Tongue (tissue), 3 donors: ENCODE measurements at places on chromosomes 12 and 14.

- no peak for DNase-seq
Measured at GRCh38 chr12:19075711-19076340, 53.7 kb upstream of the PLEKHA5 start.

DNA sequence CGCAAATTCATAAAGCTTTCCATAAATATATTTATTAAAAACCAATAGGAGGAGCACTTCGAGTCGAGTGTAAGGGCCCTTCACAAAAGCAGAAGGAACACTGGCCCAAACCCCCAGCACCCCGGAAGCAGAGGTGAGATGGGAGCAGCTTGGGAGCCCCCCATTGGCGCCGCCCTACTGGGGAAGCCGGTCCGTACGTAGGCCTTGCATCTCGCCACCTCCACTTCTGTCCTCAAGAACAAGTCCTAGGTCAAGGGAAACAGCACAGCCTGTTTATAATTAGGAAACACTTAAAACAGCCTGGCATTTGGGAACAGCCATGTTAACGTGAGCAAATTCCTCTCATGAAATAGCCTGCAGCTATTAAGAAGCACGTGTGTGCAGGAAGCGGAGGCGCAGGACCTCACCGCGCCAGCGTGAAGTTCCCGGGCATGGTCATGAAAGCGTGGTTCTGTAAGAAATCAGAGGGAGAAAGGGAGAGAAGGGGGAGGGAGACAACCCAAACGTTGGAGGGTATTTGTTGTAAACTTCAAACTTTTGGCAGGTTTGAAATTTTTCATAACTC, 7.7 kb downstream of the ANKRD9 start:
- no peak for DNase-seq

- no peak for DNase-seq
Measured at GRCh38 chr12:11321980-11322379, 11.7 kb upstream of the PRB4 start.

- DNase-seq = no peak
Measured at GRCh38 chr12:27517546-27517945, 6.5 kb upstream of the PPFIBP1 start.

DNA sequence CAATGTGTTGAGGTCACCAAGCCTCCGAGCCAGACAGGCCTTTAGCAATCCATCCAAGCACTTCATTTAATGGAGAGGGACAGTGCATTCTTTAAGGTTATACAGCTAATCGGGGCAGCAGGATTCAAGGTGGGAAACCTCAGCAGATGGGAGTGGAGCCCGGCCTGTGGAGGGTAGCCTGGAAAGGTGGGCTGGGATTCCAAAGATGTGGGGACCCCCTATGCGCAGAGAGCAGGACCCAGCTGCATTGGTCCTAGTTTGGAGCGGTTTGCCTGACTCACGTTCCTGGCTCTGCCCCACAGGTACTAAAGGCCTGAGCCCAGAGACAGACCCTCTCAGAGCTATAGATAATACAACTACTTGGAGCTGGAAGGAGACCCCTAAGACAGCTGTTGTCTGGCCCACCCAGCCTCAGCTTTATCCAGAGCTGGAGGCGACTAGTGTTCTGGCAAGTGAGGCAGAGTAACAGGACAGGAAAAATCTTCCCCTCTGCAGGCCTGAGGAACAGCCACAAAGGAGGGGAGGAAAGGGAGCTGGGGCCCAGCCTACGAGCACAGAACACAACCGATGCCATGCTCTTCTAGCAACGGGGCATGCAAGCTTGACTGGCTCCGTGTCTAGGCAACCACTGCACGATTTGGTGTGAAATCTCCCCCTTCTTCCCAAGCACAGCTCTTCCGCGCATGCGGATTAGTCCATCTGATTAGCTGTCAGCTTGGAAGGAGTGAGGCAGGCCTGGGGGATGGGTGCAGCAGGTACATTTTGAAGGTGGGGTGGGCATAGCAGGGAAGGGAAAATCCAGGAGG, 1.1 kb upstream of the MYH7 start:
- peak; percentile 69 for DNase-seq

DNA sequence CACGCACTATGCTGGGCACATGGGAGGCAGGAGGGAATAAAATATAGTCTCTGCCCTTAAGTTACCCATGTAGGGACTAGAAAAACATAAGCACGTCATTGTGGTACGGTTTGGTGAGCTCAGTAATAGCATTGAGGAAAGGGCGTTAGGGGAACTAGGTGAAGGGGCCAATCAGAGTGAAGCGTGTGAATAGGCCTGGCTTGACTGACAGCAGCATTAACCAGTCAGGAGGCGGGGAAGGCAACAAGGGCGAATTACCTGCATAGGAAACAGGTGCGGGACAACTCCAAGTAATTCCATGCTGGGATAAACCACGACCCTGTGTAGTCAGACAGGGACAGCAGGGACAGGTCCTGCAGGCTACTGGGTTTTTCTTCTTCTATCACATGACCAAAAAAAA, 107.7 kb downstream of the UNC79 start:
- no peak for DNase-seq

DNA sequence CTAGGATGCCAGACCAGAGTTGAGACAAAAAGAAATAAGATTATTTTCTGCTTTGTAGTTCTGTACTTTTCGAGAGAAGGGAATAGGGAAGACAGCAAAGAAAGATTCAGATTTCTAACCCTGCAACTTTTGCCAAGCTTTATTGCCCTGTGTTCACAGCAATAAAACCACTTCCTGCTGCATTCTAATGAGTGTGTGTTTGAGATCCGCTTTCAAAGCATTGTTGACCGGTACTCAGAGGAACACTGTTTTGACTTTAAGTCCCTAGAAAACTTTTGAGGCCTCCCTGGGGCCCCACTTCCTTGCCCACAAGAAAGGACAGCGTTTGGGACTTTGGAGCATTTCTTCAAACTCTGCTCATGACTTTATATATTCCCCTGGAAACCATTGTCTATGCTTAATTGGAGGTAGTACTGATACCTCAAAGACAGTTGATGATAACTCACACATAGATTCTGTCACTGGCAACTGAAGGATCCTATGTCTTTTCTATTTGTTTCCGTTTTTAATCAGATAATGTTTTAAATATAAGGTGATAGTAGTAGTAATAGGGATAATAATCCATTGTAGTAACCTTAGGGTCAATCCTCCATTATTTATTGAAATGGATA, 1.3 kb downstream of the RNASE6 start:
- no peak for DNase-seq

DNA sequence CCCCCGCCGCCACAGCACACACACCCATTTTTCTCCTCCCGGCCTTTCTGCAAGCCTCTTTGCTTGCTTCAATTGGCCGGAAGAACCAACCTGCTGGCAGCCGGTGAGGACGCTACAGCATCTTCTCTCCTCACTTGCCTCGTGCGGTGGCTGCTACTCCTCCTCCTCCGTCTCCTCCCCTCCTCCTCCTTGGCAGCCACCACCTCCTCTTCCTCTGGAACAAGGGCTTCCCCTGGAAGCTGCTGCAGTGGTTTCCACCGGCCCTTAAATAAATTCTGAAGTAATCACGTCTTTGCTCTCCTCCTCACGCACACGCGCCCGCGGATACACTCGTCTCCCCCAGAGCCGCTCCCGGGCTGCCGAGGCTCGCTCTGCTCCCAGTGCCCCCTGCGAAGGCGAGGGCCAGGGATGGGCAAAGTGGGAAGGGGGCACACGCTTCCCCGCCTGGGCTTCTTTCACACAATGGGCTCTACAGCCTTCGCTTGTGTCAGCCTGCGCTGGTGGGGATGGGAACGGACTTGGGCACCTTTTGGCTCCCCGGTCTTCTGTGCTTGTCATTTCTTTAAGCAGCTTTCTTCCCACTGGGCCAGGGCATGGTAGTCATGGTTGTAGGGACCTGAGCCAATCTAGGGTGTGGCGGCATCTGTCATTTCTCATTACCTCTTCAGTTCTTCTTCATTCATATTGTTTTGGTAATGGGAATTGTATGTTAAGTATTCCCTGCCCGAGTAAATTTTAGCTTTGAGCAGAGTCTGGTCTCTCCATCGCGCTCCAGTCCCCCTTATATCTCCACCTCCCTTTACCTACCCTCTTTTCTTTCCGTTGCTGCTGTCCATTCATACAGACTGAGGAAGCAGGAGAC, at the start of gene PPFIA2:
TSS of gene PPFIA2 (minus strand) at position 161 of the 862 bp plus-strand sequence.
- DNase-seq = peak; percentile 70

- no peak for DNase-seq
Measured at GRCh38 chr14:95739356-95739755, 25.4 kb upstream of the TCL1A start.

DNA sequence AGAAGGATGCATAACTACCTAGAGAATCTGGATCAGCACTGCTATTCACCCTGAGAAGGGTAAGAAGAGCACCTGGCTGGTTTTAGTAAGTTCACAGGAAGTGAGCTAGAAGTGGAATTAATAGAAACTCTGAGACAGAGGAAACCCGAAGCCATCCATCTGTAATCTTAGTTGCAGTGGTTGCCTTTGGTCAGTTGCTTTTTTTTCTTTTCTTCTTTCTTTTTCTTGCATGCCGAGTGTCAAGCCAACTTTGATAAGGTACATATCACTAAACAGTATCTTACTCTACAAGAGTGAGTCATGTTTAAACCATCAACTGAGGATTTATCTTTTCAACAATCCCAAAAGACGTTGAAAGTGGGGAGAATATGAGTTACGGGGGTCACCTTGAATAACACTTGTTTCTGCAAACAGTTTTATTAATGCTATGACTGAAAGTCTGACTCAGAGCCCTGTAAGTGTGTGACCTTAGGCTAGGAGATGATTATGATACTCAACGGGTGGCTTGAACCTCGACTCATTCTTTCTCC, 26.7 kb downstream of the C12orf75 start:
- no peak for DNase-seq

DNA sequence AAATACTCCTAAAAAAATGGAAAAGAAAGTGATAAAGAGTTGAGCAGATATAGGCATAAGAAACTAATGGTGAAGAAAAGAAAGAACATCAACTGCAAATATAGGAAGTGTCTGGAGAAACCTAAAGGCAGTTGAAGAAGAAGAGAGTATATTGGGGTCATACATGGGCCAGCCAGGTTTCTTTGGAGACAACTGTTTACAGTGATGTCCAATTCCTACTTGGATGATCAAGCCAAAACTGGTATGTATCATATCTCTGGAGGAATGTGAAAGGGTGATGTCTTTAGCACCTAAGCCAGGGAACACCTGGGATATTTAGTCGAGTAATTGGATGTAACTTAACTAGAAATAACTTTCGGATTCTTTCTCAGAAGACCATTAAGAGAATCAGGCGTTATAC, 129.3 kb upstream of the FLRT2 start:
- no peak for DNase-seq

- DNase-seq = no peak
Measured at GRCh38 chr12:66243911-66244310, 54.9 kb downstream of the IRAK3 start.

DNA sequence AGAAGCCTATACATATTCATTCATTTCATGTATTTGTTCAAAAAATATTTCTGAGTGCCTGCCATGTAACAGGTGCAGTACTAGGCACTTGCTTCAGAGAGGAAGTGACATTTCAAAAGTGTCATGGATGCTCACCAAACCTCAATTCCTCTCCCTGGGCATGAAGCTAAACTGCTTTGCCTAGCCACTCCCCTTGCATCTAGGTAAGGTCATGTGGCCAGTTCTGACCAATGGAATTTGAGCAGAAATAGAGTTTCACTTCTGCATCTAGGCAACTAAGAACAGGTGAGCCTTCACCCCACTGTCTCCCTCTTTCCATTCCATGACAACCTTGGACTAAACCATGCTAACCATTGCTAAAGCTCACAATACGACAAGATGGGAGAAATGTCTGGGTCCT, 27.6 kb downstream of the TC2N start:
- DNase-seq = no peak

GRCh38 chr12:29228474-29229157, 79.5 kb downstream of the FAR2 start:
- DNase-seq = no peak

GRCh38 chr14:63770187-63770807, 42.4 kb upstream of the SGPP1 start:
- DNase-seq = peak; percentile 64

- DNase-seq = peak; percentile 7
Measured at GRCh38 chr12:64273527-64274403, 51.7 kb upstream of the KICS2 start.

DNA sequence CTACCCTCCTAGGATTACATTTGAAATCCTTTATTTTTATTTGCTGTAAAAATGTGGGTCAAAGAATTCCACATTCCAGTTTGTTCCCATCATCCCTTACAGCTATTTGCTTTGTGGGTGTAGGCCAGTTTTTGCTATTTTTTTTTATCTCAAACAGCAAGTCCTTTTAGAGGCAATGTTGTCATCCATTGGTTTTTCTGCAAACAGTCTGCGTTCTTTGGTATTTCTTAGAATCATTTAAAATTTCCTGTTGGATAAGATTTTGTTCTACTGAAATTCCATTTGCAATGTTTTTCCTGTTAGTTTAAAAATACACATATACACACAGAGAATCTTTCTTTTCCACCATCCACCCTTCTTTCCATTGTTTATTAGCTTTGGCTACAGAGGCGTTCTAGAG, 53.3 kb upstream of the STK38L start:
- peak; percentile 41 for DNase-seq

GRCh38 chr12:22014783-22015144, 31.3 kb upstream of the CMAS start:
- DNase-seq = no peak

DNA sequence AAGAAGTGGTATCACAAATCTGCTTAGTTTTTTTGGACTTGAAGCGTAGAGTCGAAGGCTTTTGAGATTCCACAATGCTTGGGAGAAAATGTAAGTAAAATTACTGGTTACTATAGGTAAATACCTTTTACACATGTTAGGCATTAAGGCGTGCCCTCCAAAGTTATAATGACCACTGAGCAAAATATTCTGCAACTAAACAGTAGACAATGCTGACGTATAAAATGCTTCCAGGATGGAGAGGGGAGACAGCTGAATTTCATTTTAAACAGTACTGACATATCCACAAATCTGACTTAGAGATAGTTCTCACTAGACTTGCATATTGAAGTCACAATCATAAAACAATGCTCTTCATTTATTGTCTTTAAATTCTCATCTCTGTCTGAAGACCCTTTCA, 144.5 kb upstream of the DCN start:
- DNase-seq = peak; percentile 55

DNA sequence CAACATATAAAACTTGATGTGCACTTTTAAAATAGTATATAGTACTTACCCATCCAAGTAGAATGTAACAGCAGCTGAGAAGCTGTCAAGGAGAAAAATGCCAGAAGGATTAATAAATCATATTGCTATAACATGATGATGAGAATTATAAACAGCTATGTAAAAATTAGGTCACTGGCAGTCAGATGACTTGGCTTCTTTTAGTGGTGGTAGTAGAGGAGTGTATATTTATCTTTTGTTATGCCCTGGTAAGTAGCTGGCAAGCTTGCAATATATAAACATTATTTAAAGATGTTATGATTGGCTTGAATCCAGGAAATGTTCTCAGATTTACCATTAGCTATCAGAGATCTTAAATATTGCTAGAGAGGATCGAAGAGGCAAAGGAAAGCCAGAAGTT, 471.0 kb upstream of the MGAT4C start:
- DNase-seq = peak; percentile 23

- DNase-seq = no peak
Measured at GRCh38 chr12:84982888-84983287, 53.2 kb downstream of the TSPAN19 start.

DNA sequence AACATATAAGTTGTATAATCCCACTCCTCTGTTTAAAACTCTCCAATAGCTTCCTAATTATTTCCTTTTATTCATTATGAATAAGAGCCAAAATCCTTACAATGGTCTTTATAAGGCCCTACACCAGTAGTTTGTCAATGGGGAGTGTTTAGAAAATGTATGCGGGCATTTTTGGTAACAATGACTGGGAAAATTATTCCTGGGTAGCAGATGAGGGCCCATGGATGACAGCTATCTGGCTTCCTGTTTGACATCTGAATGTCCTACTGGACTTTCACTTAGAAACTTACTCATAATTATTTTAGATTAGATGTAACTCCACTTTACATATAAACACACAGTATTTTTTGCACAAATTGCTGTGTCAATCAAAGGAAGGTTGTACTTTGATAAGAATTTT, 101.2 kb downstream of the PAPLN start:
- no peak for DNase-seq
